EH (cell line): ENCODE measurements at places on chromosomes 1 and 21.

GRCh38 chr21:31141389-31142000, 103.2 kb upstream of the KRTAP19-8 start:
- no peak for DNase-seq

- DNase-seq = no peak
These were observed 79.5 kb downstream of the NUF2 start for GRCh38 chr1:163401211-163401610.

DNA sequence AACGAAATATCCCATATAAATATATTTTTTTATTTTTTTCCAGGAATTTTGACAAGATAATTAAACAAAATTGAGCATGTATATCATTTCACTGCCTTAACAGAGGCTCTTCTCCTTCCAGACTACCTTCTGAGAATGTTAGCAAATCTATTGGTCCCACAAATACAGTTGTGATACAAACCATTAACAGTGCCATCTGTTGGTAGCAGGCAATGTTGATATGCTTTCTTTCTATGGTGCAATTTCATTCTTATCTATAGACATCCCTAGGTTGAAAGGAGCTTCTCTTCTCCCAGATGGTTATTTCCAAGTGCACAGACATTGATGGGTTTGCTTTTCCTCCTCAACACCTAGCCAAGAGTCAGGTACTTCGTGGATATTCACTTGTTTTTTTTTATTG, 303.6 kb downstream of the USH2A start:
- DNase-seq = peak; percentile 55

- DNase-seq = no peak
These were observed 189.6 kb upstream of the ST6GALNAC5 start for GRCh38 chr1:76677416-76678405.

DNA sequence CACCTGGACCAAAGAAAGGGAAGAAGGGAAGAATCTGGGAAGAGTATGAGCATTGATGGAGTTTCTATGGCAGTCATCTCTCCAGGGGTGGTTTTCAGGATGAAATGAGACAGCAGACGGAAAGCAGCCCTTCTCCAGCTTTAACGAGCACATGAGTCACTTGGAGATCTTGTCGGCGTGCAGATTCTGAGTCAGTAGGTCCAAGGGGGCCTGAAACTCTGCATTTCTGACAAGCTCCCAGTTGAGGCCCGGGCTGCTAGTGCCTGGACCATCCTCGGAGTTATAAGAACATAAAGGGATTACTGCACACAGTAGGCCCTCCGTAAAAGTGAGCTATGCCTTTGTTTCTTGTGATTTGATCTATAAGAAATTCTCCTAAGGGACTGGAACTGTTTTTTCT, 17.6 kb downstream of the HSPG2 start:
- DNase-seq = peak; percentile 92

GRCh38 chr1:236063919-236064673, 794 bp downstream of the NID1 start:
- peak; percentile 86 for DNase-seq

DNA sequence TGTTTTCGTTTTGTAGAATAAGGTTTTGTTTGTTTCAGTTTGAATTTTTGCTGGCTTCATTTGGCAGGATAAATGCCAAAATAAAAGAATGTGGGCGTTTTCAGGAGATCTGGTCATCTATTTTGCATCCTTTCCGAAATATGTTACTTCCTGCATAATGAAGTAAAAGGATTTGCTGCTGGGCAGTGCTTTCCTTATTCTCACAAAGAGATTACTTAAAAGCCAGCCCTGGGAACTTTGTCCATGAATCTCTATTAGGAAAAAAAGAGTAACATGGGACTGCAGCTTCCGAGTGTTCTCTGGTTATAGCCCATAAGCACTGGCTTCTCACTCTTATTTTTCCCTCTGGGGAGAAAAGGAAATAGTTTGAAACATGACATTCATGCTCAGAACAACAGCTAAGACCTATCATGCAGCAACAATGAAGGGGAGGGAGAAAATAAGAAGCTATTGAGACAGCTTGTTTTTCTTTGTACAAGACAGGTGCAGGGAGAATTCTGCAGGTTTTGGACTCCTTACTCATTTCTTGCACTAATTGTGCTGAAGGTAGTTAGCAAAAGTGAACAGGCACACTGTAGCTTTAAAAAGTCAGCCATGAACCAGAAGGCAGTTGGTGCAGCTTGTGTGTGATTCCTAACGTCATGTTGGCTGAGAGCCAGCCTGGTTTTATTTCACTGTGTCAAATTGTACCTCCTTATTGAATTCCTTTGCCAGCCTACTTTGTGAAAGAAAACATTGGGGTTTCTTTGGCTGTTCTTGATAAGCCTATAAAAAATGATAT, at the start of gene SAMD13:
SAMD13 (plus strand) TSS at position 705 of the 781 bp plus-strand sequence. CDS start 1,527 bp downstream, outside the sequence.
- DNase-seq = peak; percentile 50

- no peak for DNase-seq
These were observed 21.6 kb downstream of the PTGFRN start for GRCh38 chr1:116931016-116931918.

DNA sequence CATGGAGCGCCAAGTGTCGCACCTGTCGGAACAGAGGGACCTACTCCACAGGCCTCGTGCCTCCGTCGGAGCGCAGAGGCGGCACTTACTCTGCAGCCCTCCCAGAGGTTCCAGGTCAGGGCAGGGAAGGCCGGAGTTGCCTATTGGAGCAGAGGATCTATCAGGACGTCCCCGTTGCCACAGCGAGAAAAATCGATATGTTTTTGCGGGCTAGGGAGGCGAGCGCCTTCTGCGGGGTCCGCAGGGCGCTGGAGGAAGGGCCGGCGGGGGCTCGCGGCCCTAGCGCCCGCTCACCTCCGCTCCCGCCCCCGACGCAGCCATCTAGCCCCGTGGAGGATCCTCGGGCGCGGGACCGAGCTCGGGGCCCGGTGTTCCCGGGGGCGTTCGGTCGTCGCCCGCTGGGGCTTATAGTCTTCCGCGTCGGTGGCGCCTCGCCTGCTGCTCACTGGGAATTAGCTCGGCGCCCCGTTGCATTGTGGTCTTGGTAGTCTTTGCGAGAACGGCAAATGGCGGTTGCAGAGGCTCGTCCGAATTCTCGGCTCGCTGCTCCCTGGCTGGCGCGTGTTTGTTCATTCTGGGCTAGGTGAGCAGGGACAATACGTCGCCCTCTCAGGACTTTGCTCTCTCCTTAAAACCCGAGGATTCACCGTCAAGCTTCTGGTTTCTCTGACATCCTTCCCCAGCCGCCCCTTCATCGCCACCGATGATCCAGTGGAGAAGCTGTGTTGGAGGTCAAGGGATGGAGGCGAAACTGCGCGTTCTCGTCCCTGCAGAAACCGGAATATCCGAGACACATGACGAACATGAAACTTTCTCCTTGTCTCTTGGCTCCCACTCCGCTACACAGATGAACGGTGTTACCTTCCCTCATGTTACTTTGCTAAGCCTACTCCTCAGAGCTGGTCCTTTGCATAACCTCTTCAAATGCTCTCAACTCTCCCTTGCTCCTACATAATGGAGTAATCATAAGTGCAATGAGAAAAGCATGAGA, at the start of gene JTB:
JTB (minus strand) TSS at position 425 of the 991 bp plus-strand sequence; CDS start at position 3, 422 bp downstream.
- DNase-seq = peak; percentile 86

DNA sequence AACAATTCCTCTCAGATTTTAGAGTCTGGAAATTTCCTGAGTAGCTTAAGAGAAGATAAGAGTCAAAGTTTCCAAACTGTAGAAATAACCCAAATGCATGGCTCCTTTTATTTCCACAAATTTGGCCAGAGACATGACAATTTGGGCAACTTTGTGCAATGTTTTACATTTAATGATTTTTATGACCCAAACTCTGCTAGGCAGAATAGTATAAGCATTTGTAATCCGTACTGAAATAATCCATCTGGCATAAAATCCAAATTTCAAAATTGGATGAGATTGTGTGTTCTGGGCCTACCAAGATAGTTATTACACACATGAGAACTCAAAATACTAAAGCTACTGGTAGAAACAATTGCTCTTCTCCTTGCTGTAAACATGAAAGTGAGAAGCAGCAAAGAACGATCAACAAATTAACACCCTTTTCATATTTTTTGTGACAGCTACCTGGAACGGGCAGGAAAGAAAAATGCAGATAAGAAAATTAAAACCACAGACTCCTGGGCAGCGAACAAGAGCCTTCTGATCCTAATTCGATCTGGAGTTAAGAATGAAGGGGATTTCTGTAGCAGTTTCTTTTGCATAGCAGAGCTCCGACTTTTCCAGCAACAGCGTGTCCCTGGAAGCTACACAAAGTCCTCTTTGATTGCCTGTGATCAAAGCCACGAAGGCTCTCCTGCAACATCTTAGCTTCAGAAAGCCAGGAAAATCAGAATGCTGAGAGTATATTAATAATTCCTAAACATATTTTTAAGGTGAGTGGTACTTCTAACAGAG, 191.2 kb downstream of the GRIK1 start:
- DNase-seq = no peak

- no peak for DNase-seq
These were observed 337.7 kb upstream of the DUSP10 start for GRCh38 chr1:222079566-222079965.

DNA sequence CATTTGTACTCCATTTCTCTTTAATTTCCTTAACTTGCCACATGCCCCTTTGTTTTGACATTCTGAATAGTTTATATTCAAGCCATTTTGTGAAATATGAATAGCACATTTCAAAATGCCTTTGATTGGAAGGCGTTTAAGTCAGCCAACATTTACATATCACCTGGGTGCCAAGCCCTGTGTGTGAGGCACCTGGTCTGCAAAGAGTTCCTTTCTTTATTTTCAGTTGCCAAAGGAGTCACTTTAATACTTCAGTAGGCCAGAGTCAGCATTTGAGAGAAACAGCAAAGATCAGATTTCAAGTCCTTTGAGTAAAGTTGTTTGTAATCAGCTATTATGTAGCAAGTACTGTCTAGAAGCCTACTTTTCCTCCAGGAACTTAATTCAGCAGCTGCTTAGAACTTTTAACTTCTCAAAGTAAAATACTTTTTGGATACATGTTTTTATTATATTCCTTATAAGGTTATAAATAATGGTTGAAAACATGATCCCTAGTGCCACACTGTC, 70.8 kb downstream of the DTL start:
- no peak for DNase-seq

- no peak for DNase-seq
These were observed 228.0 kb upstream of the SGIP1 start for GRCh38 chr1:66305927-66306326.

DNA sequence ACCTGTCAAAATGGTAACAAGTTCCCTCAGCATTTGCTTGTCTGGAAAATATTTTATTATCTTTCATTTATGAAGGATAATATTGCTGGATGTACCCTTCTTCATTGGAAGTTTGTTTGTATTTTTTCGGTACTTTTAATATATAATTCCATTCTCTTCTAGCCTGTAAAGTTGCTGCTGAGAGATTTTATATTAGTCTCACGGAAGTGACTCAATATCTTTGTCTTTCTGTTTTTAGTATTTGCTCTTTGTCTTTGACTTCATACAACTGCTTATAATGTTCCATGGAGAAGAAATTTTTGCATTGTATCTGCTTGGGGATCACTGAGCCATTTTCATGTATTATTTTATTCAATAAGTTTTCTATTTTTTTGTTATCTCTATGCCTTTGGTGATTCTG, 1777.5 kb downstream of the BRINP3 start:
- no peak for DNase-seq

DNA sequence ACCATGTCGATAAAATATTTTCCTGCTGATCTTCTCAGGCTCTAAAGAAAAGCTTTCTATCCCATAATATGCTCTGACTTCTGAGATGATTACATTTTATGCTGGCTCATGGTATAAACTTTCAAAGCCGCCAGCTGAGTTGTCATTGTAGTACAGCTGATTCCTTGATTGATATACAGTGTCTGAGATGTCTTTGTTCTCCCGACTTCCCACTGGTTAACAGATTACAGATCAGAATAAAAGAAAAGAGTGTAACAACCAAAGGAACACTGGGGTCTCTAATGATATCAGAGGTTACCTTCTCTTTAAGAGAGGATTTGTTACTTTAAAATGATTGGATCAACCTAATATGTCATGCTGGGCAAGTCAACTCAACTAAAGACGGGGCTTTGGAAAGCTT, 485.4 kb upstream of the LRRC7 start:
- no peak for DNase-seq

GRCh38 chr1:156471496-156472490, 28.8 kb downstream of the MEF2D start:
- DNase-seq = no peak

DNA sequence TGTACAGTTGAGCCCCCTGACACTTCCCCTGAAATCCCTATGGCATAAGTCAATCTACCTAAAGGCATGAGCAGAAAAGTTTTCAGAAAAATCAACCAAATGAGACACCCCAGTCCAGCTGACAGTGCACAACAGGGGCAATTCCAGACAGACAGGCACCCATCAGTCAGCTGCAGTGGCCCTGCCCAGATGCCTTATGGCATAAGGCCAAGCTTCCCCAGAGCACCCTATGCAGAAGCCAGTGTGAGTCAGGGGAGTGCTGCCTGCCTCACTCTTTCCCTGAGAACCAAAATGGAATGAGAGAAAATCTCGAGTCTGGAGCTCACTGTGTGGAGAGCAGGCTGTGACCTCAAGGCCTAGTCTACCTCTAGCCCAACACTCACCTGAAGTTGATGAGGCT, 38.1 kb downstream of the MRAP start:
- DNase-seq = peak; percentile 79

DNA sequence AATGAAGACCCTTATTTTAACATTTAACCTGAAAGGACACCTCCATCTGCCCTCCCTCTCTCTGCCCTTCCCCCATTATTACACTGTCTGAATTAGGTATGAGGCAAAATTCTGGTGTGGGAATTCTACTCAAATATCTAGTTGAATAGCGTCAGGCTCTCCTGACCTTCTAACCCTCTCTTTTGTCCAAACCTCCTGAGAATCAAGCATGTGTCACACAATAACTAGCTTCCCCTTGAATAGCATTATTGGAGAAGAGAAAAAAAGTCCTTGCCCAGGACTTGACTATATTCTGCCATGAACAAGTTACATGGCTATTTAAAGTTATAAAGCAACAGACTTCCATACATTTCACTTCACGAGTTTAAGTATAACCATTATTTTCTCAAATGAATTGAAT, 35.5 kb downstream of the USH2A start:
- DNase-seq = no peak

- DNase-seq = peak; percentile 28
These were observed 5.8 kb upstream of the VWA1 start for GRCh38 chr1:1429671-1430073.

DNA sequence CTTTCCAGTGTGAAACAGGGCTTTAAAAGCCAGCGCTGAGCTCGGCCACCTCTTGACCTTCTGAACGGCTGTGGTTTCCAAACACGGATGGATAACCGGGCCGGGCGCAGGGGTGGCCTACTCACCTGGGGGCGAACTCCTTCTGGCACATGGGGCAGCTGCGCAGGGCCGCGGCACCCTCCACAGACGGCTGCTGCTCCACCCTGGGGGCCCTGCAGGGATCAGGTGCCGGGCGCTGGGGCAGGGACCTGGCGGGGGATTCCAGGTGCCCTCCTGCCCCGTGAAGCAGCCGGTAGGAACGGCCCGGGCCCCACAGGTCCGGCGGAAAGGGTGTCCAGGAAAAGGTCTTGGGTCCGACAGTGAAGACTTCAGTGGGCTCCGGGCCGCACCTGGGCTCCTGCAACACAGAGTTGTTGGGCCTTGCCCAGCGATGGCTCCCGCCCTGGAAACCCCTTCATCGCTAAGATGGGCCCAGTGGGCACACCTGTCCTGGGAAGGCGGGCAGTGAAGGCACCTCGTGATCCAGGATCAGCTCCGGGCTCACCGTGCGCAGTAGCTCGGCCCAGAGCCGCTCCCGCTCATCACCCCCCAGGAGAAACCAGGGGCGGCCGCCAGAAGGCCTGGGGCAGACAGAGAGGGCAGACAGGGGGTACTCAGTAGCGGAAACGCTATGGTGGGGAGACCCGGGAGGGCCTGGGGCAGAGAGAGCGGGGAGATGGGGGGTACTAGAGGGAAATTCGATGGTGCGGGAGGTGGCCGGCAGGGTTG, 874 bp downstream of the FAAP20 start:
- no peak for DNase-seq

- DNase-seq = peak; percentile 96
These were observed 18.7 kb downstream of the SMAP2 start for GRCh38 chr1:40392221-40392620.
